Stomach (tissue), 19 donors: ENCODE measurements at places on chromosomes 3 and 15. TPM values are rescaled to one million over a fixed set of nuclear protein-coding genes. Genes with fewer than 3 reads are reported as not detected.

The CDHR4 gene
- total RNA-seq, result not detected

- peak; percentile 88 for DNase-seq
Observed at GRCh38 chr3:10283638-10284037, 9.1 kb downstream of the GHRL start.

DNA sequence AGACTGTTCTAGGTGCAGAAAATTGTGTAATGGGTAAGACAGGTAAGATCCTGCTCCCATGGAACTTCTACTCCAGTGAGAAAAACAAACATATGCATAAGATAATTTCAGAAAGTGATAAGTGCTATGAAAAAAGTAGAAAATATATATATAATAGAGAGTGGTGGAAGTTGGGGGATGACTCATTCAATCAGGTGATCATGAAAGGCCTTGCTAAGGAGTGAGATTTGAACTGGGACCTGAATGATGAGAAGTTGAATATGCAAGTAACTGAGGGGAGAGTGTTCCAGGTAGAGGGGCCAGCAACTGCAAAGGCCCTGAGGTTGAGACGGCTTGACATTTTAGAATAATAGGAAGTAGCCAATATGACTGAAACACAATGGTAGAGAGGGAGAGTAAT, 92.3 kb upstream of the TNIK start:
- DNase-seq, result no peak

- DNase-seq, result no peak
Observed at GRCh38 chr15:64478863-64479262, 18.5 kb downstream of the ZNF609 start.

The DIPK2A gene
- 18.7 TPM for total RNA-seq

DNA sequence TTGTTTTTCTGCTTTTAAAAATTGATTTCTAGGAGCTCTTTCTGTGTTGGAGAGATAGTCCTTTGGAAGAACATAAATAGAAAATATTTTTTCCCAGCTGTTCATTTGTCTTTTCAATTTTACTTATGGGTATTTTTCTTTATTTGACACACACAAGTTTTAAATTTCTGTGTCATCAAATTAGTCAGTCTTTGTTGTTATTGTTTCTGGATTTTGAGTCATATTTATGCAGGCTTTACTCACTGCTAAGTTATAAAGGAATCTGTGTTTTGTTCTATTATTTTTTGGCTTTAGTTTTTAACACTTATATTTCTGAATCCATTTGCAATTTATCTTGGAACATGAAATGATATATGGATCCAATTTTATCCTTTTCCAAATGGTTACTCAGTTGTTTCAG, 5.9 kb upstream of the GHSR start:
- no peak for DNase-seq
